Hepatocyte (in vitro differentiated cells): ENCODE measurements at places on chromosomes 6 and 20. TPM values are rescaled to one million over a fixed set of nuclear protein-coding genes. Genes with fewer than 3 reads are reported as not detected.

The GFOD1 gene
- 2.3 and 2.8 TPM in 2 replicates for polyA plus RNA-seq

The LINC00237 gene
- polyA plus RNA-seq = not detected in 2 replicates

The LST1 gene
- polyA plus RNA-seq = 1.5 and 2.4 TPM in 2 replicates

The LY6G6C gene
- polyA plus RNA-seq = 0.30 and 0.39 TPM in 2 replicates

The TBX18 gene
- 0.10 and 0.37 TPM in 2 replicates for polyA plus RNA-seq

The BCAS1 gene
- 4.9 and 5.1 TPM in 2 replicates for polyA plus RNA-seq

The ZC2HC1B gene
- polyA plus RNA-seq = not detected in 2 replicates

The ADGRF5 gene
- polyA plus RNA-seq = 0.70 and 1.0 TPM in 2 replicates
